ENCODE measurements at places on chromosomes 7 and 10. TPM values are rescaled to one million over a fixed set of nuclear protein-coding genes. Genes with fewer than 3 reads are reported as not detected.

The IDI2 gene
- total RNA-seq = not detected

The HOXA4 gene
- total RNA-seq = 2.3 TPM

The MACC1 gene
- 12.0 TPM for total RNA-seq

The LDB3 gene
- total RNA-seq = 0.04 TPM

The OR2A7 gene
- 0.69 TPM for total RNA-seq
